CD8-positive, alpha-beta memory T cell (primary cell): ENCODE measurements at places on chromosomes 5 and 9. TPM values are rescaled to one million over a fixed set of nuclear protein-coding genes. Genes with fewer than 3 reads are reported as not detected.

The ZDHHC11B gene
- 0.55 TPM for total RNA-seq

GRCh38 chr5:66862020-66862419 is 265.8 kb downstream of the MAST4 start:
- no peak for DNase-seq

GRCh38 chr9:38233796-38234355 is 158.6 kb upstream of the ALDH1B1 start:
- DNase-seq, result no peak

GRCh38 chr9:7104625-7105024 is 346.9 kb downstream of the KDM4C start:
- no peak for DNase-seq

- DNase-seq, result no peak
These were observed 92.4 kb upstream of the IFNK start for GRCh38 chr9:27431543-27432147.

DNA sequence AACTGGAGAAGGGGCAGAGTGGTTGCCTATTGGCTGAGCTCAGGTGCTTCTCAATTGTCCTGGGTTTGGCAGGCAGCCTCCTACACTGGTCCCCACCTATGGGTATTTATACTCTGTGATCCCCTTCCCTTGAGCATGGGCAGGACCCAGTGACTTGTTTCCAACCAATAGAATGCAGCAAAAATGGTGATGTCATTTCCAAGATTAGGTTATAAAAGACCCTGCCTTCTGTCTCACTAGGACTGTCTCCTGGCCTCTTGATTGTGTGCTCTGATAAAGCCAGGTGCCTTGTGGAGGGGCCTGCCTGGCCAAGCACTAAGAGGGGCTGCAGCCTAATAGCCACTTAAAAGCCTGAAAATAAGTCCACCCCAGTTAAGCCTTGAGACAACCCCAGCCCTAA is 76.1 kb downstream of the MSX2 start:
- no peak for DNase-seq

The NADK2 gene
- total RNA-seq, result 22.7 TPM

GRCh38 chr9:75903785-75904360 is 13.4 kb downstream of the PCSK5 start:
- no peak for DNase-seq

GRCh38 chr5:67880876-67881275 is 334.7 kb upstream of the PIK3R1 start:
- no peak for DNase-seq

The C5orf58 gene
- not detected for total RNA-seq

DNA sequence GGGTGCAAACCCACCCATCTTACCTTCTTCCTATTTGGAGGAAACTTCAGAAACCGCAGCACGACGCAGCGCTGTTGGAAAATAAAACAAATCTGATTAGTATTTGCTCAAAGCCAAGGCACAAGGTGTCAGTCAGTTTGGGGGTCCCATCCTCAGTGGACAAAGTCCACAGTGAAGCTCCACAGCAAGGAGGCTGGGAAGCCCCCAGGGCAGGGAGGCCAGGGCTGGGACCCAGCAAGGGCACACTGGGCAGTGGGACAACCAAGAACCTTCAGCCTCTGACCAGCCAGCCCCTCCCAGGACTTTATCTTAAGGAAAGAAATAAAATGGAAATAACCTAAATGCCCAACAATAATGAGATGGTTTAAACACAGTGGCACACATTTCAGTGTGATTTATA is 11.3 kb downstream of the IPPK start:
- DNase-seq, result no peak

- no peak for DNase-seq
These were observed 38.7 kb upstream of the C6 start for GRCh38 chr5:41252036-41252435.

GRCh38 chr9:122197426-122197825 is 31.3 kb downstream of the LHX6 start:
- no peak for DNase-seq

DNA sequence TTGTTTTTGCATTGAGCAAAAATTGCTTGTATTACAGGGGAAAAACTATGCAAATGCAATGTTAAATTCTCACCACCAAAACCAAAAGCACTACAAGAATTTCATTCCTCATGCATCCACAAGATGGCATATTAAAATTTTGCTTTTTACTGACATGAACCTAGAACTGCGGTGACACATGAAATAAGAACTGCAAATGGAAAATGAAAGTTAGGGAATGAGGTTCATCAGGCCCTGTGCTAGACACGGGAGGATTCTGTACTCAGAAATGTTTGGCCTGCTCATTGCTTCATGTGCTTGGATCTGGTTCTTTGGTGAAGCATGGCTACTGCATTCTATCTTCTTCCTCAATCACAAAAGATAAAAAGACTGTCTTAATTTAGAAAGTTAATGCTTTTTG is 9.1 kb upstream of the RFK start:
- no peak for DNase-seq

The KCNV2 gene
- total RNA-seq, result not detected

The ADAMTSL1 gene
- not detected for total RNA-seq

- DNase-seq, result no peak
These were observed 163.5 kb downstream of the CD180 start for GRCh38 chr5:67032921-67033664.

DNA sequence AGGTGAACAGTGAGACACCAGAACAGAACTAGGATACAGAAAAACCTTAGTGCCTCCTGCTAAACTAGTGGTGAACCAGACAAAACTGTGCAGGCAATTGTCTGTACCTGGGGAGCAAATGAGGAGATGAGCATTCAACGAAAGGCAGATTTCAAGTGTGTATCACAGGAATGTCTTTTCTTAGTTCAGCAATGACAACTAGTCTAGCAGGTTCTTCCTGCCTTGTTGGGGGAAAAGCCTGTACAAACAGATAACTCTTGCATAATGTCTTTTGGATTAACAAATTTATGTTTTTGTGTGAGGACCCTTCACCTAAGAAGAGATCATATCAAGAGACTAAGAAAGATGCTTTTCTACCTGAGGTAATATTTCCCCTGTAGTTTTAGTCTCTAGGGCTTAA is 21.8 kb upstream of the DENND4C start:
- no peak for DNase-seq

The OLFM1 gene
- not detected for total RNA-seq

DNA sequence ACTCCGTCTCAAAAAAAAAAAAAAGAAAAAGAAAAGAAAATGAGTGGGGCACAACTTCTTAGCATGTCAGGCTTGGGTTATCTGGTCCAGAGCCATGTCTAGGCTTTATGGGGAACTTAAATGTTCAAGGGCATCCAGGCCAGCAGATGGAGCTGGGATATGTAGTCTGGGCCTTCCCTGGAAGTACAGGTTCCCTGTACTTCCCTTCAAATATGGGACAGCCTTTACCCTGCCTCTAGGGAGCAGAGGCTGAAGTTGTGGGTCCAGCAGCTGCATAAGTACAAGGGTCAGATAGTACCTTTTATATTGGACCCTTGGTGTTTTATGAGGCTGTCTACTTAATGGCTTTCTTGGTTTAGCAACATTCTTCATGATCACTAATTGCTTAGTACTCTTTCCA is 42.1 kb downstream of the FAF2 start:
- DNase-seq, result no peak

DNA sequence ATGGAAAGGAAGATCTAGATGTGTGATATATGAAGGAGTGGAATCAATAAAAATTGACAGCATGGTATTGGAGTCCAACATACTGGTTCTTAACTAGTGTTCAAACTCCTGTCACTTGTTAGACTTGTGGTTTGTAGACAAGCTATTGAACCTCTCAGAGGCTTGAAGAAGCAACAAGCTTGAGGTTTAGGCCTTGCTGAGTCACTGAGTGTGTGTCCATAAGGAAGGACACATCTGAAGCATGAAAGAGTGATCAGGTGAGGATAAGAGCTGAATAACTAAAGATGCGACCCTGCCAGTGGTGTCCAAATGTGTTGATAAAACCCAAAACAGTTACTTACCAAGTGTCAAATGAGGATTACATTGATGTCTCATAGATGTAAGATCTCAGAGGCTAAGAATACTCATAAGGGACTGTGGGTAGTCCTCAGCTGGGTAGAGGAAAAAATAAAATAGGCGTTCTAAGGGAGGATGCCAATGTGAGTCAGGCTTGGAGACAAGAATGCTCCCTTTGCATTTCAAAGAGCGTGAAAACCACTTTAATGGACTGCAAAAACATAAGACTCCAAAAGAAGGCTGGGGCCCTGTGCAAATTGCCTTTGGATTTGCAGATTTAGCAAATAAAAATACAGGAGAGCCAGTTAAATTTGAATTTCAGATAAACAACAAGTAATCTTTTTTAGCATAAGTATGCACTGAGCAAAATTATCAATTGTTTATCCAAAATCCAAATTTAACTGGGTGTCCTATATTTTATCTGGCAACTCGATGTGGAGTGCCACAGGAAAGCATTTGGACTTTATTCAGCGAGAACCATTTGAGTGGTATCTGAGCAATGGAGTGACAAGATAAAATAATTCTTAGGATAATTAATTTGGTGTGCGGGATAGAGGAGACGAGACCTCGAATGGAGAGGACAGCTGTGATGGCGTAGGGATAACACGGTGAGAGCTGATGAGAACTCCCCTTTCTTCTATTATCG is 757.3 kb upstream of the WWC1 start:
- no peak for DNase-seq

The PRRT1B gene
- total RNA-seq, result not detected

GRCh38 chr9:87872079-87872624 is 10.5 kb upstream of the SPATA31E1 start:
- DNase-seq, result no peak

DNA sequence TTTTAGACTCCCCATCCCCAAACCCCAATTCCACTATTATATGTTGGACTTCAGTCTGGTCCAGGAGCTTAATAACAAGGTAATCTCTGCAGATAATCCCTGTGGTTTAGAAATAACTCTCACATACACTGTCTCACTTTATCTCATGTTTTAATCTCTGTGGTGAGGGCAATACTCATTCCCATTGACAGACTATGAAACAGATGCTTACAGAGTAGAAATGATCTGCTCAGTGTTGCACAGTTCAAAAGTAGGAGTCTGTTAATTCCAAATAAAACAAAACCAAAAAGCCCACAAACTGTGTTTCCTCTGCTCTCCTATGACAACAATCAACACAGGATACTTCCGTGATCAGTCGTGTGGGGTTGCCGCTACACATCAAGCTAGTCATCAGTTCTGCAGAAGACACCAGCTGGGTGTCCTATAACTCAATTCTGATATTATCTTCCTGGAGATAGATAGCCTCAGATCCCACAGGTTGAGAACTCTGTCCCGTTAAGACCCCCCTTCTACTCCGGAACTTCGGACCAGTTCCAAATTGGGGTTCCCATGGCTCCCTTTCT is 26.3 kb upstream of the FANCC start:
- DNase-seq, result no peak

- no peak for DNase-seq
These were observed 143.4 kb downstream of the EPB41L4A start for GRCh38 chr5:112275671-112276070.

- no peak for DNase-seq
These were observed 18.7 kb downstream of the UBTD2 start for GRCh38 chr5:172264815-172265395.

The TMEM215 gene
- total RNA-seq, result not detected
